ENCODE measurements at places on chromosomes 16 and 17. TPM values are rescaled to one million over a fixed set of nuclear protein-coding genes. Genes with fewer than 3 reads are reported as not detected.

Gene JPH3
- total RNA-seq: 0.14 TPM

Gene WDR59
- 69.2 TPM for total RNA-seq

Gene KRTAP2-1
- not detected for total RNA-seq

Gene CCL17
- 1.2 TPM for total RNA-seq

Gene IRX6
- not detected for total RNA-seq

Gene OR4D1
- total RNA-seq: 0.27 TPM

Gene CD79B
- 19.8 TPM for total RNA-seq

Gene MYH1
- total RNA-seq: not detected

Gene FOXL1
- total RNA-seq: not detected

DNA sequence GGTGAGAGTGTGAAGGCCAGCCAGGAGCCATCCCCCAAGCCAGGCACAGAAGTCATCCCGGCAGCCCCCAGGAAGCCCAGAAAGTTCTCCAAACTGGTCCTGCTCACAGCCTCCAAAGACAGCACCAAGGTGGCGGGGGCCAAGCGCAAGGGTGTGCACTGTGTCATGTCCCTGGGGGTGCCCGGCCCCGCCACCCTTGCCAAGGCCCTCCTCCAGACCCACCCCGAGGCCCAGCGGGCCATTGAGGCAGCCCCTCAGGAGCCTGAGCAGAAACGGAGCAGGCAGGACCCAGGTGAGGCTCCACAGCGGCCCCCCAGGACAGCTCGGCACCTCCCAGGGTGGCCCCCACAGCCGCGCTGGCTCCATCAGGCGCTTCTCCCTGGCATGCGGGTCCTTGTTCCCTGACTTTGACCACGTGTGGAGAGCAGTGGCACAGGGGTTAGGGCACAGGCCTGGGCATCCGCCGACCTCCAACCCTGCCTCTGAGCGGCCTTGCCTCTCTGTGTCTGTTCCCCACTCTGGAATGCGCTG, 13.5 kb downstream of the FLYWCH2 start:
- DNase-seq: no peak

GRCh38 chr17:18344021-18344420, 19.3 kb downstream of the SHMT1 start:
- no peak for DNase-seq

DNA sequence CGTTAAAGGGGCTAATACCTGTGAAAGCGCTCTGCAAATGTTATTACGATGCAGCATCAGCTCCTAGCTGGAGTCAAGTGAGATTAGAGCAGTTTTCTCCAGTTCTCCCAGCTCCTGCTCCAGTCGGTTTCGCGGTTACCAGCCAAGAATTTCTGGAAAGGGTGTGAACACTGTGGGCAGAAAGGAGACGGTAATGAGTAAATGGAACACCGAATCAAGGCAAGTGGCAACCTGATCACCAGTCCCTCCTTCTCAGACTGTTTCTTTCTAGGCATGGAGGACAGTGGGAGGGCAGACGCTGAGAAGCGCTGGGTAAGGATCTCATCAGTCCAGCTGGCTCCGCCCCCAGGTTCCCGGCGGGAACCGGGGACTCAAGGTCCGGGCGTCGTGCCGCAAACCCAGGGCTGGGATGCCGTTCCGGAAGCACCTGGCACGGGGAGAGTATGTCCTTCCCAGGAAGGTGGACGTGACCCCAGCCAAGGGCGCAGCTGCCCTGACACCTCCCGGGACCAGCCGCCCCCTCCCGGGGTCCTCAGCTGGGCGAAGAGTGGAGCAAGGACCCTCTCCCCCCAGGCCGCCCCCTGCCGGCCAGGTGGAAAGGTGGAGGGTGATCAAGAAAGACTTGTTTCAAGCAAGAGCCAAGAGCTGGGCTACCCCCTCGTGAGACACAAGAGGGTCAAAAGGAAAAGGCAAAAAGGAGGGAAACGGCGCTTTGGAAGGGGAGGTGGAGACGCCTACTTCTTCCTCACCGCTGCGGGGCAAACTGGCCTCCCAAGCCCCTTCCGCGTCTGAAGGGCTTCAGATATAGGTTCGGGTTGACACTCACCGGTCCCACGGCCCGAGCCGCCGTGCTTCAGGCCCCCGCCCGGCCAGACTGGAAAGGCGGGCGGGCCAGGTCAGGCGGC, 481 bp downstream of the MYO19 start:
- peak; percentile 73 for DNase-seq

DNA sequence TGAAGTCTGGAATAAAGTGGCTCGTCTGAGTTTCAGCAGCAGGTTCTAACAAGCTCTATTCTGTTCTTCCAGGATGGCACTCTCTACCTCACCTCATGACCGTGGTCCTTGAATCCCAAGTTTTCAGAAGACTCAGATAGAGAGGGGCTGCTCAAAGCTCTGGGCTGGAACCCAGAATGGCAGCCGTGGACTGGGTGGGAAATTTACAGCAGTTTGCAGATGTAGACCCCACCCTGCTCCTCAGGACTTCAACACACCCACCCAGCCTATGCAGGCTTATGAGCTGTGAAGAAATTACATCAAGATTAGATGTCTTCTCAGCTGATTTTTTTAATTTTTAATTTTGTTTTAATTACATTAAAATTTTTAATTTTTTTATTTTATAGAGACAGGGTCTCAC, 59.4 kb downstream of the METRNL start:
- DNase-seq: no peak

GRCh38 chr17:43949781-43950180, 4.0 kb downstream of the PYY start:
- no peak for DNase-seq

GRCh38 chr16:71493213-71493612, 4.1 kb upstream of the ZNF19 start:
- no peak for DNase-seq

GRCh38 chr17:39929646-39930407, 2.3 kb downstream of the LRRC3C start:
- DNase-seq: no peak

- DNase-seq: no peak
These were observed 152.0 kb downstream of the HS3ST3B1 start for GRCh38 chr17:14452856-14453255.

- peak; percentile 66 for DNase-seq
These were observed 191.0 kb upstream of the RPL38 start for GRCh38 chr17:74012465-74012864.

- peak; percentile 25 for DNase-seq
These were observed 95.3 kb downstream of the SOCS1 start for GRCh38 chr16:11160676-11161115.

DNA sequence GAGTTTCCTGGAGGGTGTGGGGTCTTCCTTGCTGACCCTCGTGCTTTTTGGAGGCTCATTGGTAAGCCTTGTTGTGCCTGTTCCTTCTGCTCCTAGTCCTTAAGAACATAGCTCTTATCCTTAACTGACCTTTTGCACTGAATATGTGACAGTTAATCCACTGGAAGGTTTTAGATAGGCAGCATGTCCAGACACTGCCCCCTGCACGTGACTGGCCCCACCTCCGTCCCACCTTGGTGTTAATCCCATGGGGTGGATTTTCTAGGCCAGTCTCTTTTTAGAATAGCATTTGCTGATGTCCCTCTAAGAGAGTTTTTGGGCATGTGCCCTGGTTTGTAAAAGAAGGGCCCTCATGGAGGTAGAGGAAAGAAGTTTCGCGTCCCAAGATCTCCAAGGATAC, 58.3 kb downstream of the RBFOX1 start:
- DNase-seq: no peak

DNA sequence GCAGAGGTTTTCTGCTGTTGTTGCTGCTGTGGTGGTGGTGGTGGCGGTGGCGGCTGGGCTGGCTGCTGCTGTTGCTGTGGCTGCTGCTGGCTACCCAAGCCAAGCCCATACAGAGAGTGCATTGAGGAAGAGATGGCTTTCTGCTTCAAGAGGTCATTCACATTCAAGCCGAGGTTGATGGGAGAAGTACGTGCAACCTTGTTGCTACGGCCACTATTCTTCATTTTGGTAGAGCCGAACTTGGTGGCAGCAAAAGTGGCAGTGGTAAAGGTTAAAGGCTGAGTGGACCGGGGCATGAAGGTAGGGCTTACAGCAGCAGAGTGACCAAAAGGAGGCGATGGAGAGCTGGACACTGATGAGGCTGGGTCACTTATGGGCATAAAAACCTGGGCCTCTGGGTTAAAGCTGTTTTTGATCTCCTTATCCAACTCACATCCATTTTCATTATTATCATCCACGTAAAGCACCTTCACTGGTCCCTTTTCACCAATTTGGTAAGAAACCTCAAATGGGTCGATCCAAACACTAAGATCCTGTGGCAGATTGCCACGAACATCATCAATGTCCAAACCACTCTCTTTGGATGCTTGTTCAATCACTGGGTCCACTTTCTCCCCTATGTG, 2.8 kb downstream of the TOB1 start:
- peak; percentile 70 for DNase-seq

GRCh38 chr17:80872501-80873306, 118.9 kb upstream of the CHMP6 start:
- DNase-seq: no peak

GRCh38 chr17:65572581-65573281, 11.3 kb upstream of the AXIN2 start:
- DNase-seq: no peak

DNA sequence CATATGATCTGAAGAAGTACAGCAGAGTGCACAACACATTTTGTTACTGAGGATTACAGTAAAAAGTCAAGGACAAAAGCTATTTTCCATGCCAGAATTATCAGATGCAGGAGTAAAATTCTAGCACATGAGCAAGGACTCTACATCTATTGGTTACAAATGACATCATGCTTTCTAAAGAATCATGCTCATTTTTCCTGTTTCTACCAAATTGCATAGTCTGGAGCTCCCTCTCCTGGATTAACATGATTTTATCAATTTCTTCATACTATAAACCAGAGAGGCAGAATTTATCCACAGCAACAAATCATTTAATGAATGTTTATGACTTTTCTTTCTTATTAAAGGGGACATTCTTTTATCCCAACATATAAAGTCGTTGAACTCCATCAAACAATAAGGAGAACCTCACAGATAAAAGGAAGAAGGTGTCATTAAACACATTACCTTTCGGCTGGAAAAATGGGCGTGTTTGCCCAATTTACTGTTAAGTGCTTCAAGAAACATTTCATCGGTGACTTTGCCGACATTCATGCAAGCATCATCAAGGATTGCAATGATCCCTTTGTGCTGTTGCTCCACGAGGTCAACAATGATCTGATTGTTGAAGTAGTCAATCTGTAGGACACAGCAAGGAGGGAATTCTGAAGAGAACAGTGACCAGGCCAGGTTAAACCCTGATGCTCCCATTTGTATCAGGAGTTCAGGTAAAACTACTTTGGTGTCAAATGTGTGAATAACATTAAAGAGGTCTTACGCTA, 121.7 kb downstream of the MYO1D start:
- no peak for DNase-seq

GRCh38 chr17:40338058-40338457, 26.5 kb downstream of the GJD3 start:
- DNase-seq: no peak

GRCh38 chr17:48773245-48773644, 43.8 kb downstream of the TTLL6 start:
- no peak for DNase-seq

DNA sequence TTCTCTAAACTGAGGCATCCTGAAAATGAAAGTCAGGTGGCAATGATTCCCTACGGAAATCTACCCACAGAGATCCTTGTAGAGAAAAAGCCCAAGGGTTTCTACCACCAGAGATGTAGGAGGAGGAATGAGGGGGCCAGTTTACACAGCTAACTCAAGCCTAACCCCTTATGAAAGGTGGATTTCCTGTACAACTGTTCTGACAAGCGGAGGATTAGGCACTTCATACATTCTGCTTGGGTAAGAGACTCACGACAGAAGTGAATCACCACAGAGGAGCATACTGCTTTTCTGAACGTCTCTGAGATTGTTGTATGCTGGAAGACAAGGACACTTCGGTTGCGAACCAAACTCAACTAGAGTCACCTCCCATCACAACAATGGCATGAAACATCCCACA, 72.7 kb downstream of the SMG6 start:
- DNase-seq: no peak

All from activated CD4-positive, alpha-beta T cell treated with anti-CD3 and anti-CD28 coated beads for 36 hours (primary cell).